ENCODE measurements at places on chromosomes 2 and 18.
A peak's percentile ranks its signal among the peaks of the same experiment; 100 is the strongest.

GRCh38 chr2:65299246-65299645 lies 71.6 kb downstream of the ACTR2 start:
- no peak for DNase-seq

DNA sequence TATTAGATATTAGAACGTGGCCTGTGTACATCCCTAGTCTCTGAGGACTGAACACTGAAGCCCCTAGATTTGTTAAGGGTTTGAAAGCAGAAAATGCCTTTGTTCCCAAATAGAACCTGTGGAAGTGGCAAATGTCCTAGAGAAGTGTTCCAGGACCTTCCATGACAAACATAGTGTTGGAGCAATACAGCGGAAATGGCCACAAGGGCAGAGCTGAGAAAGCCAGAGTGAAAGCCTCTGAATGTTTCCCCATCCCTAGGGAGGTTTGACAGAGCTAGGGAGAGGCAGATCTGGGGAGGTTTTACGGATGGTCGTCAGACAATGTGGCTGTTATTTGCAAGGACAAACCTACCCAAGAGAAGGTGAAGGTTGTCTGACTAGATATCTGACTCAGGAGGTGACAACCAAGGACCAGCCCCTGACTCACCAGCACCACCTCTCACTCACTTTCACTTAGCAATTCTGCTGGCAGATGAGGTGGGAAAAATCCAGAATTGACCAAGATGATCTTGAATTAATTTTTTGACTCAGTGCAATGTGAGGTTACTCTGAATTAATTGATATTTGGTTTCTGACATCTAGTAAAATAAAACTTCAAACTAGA lies 24.1 kb downstream of the RBM43 start:
- DNase-seq: no peak

- no peak for DNase-seq
Observed at GRCh38 chr18:50992351-50992762, 24.5 kb downstream of the ELAC1 start.

DNA sequence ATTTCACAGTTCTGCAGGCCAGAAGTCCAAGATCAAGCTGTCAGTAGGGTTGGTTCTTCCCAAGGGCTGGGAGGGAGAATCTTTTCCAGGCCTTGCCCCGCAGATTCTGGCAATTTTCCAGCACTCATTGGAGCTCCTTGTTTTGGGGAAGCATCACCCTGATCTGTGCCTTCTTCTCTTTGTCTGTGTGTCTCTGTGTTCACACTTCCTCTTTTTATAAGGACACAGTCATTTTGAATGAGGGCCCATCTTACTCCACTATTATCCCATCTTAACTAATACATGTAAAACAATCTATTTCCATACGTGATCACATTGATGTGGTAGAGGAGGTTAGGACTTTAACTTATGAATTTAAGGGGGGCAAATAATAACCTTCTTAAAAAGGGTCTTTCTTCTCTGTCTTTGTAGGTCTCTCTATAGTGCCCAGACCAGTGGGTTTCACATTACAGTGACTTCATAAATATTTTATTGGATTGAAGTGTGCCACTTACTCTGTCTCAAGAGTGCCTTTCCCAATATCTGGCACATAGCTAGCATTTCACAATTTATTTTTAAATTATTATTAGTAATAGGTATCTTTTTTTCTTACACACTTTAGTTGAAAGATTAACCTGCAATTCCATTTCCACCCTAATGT lies 68.9 kb upstream of the CBLN2 start:
- DNase-seq: no peak

- peak; percentile 90 for DNase-seq
Observed at GRCh38 chr2:9757501-9758264, 85.6 kb upstream of the TAF1B start.

DNA sequence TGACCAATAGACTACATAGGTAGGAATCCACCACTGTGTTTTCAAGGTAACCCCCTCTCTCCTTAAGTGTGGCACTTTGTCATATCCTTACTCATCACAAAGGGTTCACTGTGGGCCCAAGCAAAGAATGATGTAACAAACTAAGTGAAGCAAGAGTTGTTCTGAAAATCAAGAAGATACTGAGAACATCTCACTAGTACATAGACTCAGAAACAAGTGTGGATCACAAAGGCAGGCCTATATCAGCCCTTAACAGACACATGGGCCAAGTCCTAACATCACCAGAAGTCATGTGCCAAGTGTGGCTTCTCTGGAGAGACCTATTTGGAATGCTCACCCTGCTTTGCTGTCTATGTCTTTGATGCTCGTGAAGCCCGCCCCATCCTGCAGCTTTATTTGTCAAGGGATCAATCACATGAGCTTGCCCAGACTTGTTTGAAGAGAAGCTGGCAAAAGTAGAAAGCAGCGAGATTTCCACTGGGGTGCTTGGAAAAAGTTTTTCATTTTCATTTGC lies 131.2 kb upstream of the TTC39C start:
- no peak for DNase-seq

GRCh38 chr2:168988755-168989154 lies 42.4 kb downstream of the ABCB11 start:
- DNase-seq: no peak

DNA sequence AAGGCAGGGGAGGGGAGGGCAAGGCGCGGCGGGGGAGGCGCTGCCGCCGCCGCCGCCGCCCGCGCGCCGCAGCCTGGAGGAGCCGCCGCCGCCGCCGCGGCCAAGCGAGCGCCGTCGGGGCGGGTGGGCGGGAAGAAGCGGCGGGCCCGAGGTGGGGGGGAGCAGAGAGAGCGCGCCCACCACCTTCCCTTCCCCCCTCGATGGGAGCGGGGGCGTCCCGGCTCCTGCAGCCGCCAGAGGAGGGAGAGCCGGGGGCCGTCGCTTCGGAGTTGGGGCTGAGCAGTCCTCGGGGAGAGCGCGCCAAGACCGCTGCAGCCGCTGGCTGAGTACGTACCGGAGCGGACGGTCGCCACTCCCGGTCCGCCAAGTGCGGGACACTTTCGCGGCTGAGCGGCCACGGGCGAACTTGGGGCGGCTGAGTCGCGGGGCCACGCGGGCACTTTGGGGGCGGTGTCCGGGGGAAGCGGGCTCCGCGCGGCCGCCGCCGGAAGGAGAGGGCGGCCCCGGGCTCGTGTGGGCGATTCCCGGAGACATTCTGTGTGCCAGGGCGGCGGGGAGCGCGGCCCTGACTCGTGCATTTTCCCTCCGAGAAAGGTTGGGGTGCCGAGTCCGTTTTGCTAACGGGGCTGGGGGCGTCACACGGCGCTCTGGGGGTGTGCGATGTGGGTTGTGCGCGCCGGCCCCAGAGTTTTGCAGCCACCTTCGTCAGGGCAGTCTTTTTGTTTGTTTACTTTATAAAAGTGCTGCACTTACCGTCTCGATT lies at the start of gene NAB1:
Gene NAB1 (plus strand): TSS at position 49 of the 763 bp plus-strand sequence. CDS start 10,094 bp downstream, outside the sequence.
- DNase-seq: no peak

- DNase-seq: no peak
Observed at GRCh38 chr2:109321570-109321969, 192.6 kb downstream of the SH3RF3 start.

DNA sequence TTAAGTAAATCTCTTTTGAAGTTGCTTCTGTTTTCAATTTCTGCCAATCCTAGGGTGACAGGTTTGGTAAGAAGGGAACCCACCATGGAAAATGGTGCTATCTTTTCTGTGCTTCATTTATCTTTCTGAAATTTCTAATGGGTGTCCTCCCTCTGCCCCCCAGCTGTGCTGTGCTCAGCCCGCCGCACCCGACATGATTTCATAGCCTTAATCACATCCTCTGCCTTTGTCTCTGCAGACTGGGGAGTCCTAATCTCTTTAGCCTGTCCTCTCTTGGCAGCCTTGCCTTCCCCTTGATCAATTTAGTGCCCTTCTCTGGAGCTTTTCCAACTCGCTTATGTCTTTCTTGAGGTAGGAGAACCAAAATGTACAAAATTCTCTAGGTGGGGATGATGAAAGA lies 49.3 kb downstream of the DNMT3A start:
- DNase-seq: no peak

DNA sequence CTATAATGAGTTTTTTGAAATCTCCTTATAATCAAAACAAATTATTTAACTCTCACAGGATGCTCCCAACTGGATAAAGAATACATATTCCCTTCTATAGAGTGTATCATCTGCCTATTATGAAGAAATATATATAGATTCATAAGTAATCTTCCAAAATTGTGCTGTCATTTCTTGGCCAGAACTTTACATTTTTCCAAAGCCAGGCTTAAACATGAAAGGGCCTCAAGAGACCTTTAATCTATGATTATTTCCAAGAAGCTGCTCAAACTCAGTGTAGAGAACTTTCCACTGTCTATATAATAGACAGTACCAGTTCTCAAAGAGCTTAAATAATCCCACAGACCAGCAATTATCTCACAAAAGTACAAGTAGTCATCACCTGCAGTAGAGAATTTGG lies 211.0 kb downstream of the AKAIN1 start:
- no peak for DNase-seq

GRCh38 chr2:100744589-100744988 lies 75.3 kb upstream of the NPAS2 start:
- DNase-seq: no peak

DNA sequence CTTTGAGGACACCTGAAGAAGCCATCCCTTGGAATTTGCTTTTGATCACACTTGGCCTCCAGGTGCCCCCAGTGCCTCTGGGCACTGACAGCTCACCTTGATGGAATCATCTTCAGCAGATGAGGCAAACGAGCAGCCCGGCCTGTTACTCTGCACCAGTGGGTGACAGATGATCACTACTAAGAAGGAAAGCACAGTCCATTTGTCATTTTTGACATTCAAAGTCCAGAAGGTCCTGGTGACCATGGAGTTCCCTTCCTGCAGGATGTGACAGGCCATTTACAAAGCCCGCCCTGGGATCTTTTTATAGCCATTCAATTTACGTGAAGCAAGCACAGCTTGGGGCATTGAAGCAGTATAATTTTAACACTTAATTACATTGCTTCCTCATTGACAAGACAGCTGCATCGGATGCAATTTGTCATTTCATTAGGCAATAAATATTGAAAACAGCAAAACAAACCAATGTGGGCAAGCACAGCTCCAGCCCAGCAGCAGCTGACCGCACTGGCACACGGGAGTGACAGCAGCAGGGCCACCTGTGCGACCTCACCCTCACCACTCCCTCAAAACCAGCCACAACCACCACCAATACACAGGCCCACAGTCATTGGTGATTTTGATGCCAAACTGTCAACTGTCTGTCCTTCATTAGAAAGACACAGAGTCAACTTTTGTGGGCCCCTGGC lies 76.0 kb upstream of the SLC66A3 start:
- no peak for DNase-seq

- no peak for DNase-seq
Observed at GRCh38 chr2:19747310-19748072, 154.3 kb downstream of the TTC32 start.

DNA sequence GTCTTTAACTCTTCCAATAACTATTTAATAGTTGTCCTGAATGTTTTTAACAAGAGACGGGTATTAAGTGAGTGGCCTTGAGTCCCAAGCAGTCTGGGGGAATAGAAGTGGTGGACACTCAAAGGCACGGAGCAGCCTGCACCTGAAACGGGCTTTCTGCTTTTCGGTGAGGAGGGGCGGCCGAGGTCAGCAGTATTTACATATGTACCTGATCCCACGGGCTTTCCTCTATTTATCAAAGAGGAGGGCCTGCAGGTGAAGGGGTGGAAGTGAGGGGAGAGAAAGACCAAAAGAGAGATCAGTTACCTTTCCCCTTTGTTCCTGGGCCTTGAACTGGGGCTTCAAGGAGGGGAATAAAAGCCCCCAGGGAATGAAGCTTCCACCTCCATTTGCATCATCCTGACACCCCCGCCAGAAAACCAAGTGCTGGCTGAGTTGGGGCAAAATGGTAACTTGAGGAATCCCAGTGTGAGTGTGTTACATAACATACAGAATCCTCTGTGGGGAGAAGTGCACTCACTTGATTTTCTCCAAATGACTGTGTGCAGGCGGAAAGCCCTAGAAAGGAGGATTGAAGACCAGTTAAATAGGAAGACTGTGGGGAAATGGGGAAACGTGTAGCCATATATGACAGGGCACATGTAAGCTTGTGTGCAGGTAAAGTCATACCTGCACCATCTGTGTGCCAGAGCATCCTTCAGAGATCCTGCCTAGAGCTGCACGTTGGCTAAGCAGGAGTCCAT lies 12.4 kb downstream of the POU3F3 start:
- no peak for DNase-seq

- DNase-seq: no peak
Observed at GRCh38 chr2:42624047-42624446, 55.6 kb downstream of the MTA3 start.

DNA sequence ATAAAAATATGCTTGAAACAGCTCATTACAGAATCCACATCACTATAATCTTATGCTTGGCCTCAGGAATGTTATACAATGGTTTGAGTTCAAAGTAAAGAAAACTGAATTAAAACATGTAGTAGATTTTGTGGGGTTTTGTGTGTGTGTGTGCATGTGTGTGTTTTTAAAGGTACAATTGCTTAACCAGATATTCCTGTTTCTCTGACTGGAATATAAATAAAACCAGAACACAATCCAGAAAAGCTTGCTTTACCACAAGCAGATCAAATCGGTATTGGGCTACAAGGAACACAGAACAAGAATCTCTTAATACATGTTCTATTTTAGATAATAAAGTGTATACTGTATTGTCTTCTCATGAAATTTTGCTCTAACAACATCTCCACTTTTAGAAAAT lies 110.0 kb downstream of the TMEM247 start:
- no peak for DNase-seq

DNA sequence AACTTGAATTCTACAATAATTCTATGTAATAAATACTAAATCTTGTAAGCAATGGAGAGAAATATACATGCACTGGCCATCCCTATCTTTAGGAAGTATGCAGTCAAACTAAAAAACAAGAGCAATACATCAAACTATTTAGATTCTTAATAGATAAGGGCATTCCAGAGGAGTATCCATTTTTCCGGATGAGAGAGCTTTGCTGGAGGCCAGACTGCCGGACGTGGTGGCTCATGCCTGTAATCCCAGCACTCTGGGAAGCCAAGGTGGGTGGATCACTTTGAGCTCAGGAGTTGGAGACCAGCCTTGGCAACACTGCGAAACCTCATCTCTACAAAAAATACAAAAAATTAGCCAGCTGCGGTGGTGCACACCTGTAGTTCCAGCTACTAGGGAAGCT lies 60.8 kb downstream of the KIF5C start:
- no peak for DNase-seq

- no peak for DNase-seq
Observed at GRCh38 chr2:49812730-49813129, 658.4 kb upstream of the FSHR start.

GRCh38 chr2:104685591-104685990 lies 168.3 kb upstream of the POU3F3 start:
- no peak for DNase-seq

Measured in NCI-H187 (cell line).